ENCODE measurements at places on chromosomes 5 and 9.

DNA sequence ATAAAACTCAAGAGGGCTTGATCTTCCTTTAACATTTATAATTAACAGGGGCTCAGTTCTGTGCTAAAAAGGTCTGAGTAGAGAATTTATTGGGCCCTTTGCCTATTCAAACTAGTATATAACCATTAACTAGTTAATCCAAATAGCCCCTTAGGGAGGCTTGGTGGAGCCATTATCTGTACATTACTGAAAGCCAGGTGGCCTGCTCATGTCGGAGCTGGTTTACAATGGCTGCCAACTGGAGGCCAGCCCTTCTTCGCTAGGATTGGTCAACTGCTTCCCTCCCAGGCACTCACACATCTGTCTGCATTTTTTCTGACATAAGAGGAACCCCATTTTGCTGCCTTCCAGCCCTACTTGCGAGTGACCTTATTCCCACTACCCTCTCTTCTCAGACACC is 30.4 kb upstream of the NDFIP1 start:
- DNase-seq: no peak

DNA sequence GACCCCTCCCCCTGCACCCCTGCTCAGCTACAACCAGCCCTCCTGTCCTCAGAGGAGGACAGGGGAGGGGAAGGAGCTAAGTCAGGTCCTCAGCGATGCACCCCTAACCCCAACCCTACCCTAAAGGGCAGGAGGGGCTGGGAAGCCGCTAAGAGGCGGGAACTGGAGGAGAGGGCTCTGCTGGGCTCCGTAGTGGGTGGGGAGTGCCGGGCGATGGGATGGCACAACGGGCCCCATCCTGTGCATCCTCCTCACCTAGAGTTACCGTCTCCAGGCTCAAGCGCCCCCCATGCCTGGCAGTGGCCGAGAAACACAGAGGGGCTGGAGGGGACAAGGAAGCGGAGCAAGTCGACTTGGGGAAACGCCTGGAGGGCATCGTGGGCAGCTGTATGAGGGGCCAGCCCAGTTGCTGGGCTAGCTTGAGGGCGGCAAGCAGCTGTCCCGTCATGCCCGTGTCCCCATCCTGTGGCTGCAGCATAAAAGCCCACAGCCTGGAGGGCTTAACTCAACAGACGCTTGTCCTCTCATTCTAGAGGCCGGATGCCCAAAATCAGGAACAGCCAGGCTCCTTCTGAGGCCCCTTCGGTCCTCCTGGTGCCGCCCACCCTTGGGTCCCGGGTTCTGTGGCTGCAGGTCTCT is 23.0 kb upstream of the UBAC1 start:
- DNase-seq: no peak

DNA sequence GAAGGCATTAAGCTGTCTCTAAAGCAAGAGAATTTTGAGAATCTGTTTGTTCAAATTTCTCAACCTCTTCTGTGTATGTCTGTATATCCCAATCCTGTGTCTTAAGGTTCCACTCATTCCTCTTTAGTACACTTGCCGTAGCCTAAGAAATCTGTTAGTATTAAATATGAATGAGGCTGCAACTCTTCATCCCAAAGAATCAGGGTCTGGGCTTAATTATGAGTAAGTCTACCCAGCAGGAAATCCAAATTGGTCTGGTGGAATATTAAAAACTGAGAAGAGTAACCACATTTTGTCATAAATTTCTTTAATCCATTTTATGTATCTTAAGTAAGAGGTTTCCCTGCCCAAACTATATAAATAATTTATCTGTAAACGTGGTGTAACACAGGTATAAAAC is 1171.2 kb downstream of the CDH12 start:
- DNase-seq: no peak

- DNase-seq: no peak
These were observed 31.2 kb downstream of the NR3C1 start for GRCh38 chr5:143372187-143372829.

- no peak for DNase-seq
These were observed 39.0 kb upstream of the POC5 start for GRCh38 chr5:75756211-75756610.

DNA sequence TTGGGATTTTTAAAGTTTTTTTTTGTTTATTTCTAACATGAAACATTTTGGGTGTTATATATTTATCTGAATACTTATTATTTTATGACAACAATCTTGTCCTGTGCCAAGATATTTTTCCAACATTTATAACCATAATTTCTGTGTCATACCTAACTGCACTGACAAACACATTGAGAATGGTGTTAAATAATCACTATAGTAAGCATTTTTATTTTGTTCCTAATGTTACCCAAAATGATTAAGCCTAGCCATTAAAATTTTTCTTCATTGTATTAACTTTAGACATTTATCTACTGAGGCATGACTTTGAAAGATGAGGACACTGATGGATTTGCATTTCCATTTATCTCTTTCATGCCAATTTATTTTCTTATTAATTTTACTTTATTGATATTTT is 91.6 kb upstream of the STK32A start:
- DNase-seq: no peak

GRCh38 chr9:133118179-133118520 is 2.9 kb downstream of the RALGDS start:
- no peak for DNase-seq

DNA sequence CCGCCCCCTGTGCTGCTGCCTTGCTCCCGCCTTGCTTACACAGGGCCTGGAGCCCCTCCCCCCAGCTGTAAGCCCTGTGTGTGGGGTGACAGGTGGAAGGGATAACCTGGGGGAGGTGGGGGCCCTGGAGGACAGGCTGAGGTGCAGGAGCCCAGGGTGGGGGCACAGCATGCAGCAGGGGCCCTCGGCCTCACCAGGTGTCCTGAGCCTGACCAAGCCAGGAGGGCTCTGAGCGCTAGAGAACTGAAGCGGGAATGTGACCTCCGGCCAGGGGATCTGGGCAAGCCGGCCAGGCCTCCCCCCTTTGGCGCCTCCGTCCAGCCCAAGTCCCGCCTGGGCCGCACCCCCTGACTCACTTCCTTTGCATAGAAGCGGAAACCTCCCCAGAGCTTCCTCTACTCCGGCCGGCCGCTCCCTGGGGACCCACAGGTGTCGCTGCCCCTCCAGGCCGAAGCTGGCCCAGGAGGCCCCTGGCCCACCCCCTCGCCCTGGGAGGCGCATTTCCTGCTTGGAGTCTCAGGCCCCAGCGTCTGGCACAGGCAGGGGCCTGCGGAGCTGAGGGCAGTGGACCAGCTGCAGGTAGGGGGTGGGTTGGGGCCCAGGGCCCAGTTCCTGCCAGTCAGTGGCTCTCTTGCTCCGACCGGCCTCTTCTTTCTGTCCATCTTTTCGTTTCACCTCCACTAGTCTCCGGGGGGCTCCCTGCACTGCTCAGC is at the start of gene TOR4A:
Gene TOR4A, plus strand, starts transcription at position 398 of the 713 bp plus-strand sequence. CDS start 964 bp downstream, outside the sequence.
- DNase-seq: no peak

DNA sequence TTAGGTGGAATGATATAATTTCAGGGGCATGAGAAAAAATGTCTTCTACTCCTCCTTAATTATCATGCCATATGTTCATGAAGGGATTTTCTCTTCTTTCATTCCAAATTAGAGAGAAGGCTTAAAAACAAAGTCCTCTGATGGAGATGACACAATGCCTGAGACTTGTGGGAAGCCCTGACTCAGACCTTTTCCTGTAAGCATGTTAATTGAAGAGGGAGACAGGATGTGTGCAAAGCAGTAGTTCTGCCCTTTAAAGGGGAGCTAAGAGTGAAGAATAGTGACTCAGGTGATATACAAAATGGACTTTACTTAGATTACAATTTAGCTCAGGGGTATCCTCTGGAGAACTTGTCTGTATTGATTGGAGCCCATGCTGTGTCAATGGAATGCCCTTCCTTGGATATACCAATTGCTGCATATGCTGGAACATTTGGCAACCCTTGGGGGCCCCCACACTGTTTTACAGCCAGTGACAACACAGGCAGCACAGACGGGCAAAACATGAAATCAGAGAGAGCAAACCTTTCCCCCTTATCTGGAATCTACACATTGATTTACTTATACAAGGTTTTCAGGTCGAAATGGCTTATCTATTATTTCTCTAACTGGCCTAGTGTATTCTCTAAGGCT is 81.3 kb downstream of the IZUMO3 start:
- DNase-seq: no peak

GRCh38 chr5:167843881-167844572 is 447.4 kb upstream of the WWC1 start:
- DNase-seq: no peak

GRCh38 chr9:131329241-131329641 is 39.7 kb downstream of the PLPP7 start:
- DNase-seq: no peak

GRCh38 chr9:104788251-104788650 is 24.3 kb downstream of the NIPSNAP3B start:
- DNase-seq: no peak

- DNase-seq: no peak
These were observed 35.5 kb upstream of the ANXA2R start for GRCh38 chr5:43075319-43076293.

DNA sequence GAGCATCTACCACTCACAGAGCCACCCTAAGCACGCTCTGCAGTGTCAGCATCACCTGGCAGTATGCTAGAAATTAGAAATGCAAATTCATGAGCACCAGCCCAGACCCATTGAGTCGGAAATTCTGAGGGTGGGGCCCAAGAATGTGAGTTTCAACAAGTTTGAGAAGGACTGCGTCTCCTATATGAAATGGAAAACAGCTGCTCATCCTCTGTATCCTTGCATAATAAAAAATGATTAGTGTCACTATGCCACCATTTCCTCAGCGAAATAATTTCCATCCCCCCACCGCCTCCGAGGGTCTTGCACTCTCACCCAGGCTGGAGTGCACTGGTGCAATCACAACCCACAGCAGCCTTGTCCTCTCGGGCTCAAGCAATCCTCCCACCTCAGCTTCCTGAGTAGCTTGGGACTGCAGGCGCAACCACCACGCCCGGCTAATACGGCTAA is 1.3 kb upstream of the IQGAP2 start:
- no peak for DNase-seq

All from breast epithelium (tissue), 4 donors.